Bronchial epithelial cell (primary cell): ENCODE measurements at places on chromosomes 4 and X. TPM values are rescaled to one million over a fixed set of nuclear protein-coding genes. Genes with fewer than 3 reads are reported as not detected.
A peak's percentile ranks its signal among the peaks of the same experiment; 100 is the strongest.

DNA sequence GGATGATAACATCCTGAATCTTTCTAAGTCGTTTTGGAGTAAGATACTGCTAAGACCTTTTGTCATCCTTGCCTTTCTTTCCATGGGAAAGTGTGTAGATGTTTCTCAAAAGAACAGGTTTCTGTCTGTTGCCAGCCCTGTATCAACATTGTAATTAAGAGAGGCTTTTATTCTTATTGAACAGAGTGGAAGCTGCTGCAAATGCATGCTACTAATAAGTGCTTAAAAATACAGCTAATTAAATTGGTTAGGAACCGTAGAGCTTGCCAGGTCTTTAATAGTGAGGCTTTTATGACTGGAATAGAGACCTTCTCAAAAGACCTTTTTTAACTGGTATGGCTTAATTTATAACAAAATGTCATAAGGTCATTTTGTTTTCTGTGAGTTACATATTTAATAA lies 34.4 kb downstream of the INTU start:
- no peak for DNase-seq

- DNase-seq, result no peak
Measured at GRCh38 chrX:55033429-55033828, 2.7 kb upstream of the ALAS2 start.

DNA sequence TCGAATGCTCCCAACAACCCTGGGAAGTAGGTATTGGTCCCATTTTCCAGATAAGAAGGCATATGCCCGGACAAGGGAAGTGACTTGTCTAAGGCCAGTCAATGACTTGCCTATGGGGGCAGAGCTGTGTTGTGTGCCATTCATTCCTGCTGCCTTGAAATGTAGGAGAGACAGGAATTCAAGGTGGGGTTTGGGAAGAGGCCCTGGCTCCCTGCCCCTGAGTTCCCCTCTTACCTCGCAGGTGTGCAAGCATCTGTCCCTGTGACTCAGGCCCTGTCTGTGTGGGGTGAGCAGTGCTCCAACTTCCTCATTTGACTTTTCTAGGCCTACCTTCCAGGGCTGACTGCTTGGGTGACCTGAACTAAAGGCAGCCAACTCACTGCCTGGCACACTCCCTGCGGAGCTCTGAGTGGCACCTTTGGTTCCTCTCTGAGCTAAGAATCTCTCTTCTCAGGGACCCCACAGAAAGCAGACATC lies 5.1 kb downstream of the EFNB1 start:
- DNase-seq, result peak; percentile 85

DNA sequence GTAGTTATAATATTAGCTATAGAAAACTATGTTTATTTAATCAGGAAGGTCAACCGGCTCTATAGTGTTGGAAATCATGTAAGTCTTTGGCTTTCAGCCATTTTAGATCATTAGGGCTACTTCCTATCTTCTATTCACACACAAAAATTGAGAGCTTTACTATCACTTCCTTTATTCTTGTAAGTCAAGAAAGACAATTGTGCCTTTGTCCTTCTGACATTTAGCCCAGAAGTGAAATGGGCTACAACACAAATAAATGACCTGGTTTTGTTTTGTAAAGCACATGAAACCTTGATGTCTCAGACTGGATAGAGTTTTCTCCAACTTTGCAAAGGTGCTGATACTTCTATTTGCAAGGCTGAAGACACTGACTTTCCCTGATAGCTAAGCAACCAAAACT lies 122.4 kb upstream of the ACSL4 start:
- DNase-seq, result no peak

DNA sequence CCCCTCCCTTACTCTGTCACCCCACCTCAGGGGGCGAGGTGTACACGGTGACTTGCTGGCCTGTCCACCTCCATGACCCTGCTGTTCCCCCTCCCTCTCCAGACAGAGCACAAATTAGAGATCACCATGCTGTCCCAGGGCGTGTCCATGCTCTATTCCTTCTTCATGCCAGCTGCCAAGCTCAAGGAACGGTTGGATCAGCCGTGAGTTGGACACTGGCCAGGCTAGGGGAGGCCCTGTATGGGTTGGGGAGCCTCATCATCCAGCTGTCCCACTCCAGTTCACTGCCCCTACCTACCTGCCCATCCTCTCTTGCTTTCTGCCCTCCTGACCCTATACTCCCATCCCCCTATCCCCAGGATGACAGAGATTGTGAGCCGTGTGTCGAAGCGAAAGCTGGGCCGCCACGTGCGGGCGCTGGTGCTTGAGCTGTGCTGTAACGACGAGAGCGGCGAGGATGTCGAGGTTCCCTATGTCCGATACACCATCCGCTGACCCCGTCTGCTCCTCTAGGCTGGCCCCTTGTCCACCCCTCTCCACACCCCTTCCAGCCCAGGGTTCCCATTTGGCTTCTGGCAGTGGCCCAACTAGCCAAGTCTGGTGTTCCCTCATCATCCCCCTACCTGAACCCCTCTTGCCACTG lies 3.9 kb upstream of the CDK16 start:
- no peak for DNase-seq

DNA sequence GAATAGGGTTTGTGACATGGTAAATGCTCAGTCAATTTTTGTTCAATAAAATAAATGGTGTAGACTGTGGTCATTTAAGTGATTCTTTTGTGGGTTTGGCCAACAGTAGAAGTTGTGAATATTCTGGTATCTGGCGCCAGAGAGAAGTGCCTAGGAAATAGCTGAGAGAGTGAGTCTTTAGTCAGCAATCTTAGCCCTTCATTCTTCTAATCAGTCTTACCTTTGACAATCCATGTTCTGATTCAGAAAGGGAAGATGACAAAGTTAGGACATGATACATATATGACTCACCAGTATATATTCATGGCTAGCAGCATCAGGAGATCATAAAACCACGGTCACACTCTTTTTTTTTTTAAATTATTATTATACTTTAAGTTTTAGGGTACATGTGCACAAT lies 141.8 kb upstream of the PCDH18 start:
- peak; percentile 75 for DNase-seq

GRCh38 chr4:30717208-30718020 lies 2.8 kb upstream of the PCDH7 start:
- DNase-seq, result peak; percentile 60

GRCh38 chr4:143372093-143372915 lies 35.6 kb downstream of the GAB1 start:
- DNase-seq, result no peak

- DNase-seq, result no peak
Measured at GRCh38 chr4:149676076-149676475, 139.6 kb downstream of the IQCM start.

DNA sequence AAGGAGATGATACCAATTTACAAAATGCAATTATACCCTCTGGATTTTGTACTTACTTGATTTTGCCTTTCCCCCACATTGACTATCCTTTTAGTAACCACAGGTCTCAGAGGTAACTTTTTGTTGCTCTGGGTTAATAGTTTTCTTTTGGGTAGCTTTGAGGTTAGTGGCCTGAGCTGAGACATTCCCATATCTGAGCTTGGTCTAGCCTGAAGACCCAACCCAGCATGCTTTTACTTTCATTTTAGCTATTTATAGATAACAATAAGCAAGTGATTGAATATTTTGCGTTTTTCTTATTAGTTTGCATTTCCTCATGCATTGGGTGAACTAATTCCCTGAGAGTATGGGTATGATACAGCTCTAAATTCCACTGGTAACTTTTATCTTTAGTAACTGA lies 11.8 kb downstream of the HTN1 start:
- no peak for DNase-seq

DNA sequence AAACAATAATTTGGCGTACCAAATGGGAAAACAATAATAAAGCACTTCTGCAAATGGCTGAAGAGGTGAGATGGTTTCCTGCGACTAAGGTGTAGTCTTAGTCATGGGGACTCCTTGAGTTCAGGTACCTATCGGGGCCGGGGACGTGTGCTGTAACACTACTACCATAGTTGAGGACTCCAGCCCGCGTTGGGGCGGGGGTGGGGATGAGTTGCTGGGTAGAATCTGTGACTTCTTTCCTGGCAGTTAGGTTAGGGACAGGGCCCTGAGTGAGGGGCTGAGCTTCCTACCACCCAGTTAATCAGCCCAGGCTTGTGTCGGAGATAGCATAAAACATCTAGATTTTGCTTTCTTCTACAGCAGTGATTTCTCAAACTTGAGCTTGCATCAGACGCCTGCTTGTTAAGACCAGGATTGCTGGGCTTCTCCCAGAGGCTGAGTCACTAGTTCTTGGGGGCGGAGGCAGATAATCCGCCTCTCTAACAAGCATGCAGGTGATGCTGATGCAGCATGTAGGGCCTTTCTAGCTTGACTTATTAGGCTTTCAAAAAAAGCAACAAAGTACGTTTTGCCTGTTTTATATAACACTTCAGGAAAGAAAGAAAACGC lies 30.2 kb downstream of the RBBP7 start:
- DNase-seq, result peak; percentile 75

- DNase-seq, result no peak
Measured at GRCh38 chr4:168864821-168865541, 145.1 kb downstream of the CBR4 start.

GRCh38 chrX:22559506-22559905 lies 286.8 kb downstream of the CBLL2 start:
- DNase-seq, result no peak

DNA sequence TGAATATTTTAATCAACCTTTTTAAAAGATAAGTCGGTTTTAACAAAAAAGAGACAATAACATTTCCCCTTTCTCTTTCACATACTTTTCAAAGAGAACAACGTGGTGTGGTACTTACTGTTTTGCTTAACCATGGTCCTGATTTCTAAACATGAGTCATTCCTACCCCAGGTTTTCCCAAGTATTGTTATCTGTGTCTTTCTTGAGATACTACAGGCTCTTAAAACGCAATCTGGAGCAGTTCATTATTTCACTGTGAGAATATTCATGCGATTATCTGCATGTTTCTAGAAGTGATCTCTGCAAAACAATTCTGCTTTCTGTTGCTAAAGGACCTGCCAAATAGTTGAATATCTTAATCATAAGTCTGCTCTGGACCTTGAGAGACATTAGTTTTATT lies 127.3 kb downstream of the TENM3 start:
- DNase-seq, result no peak

DNA sequence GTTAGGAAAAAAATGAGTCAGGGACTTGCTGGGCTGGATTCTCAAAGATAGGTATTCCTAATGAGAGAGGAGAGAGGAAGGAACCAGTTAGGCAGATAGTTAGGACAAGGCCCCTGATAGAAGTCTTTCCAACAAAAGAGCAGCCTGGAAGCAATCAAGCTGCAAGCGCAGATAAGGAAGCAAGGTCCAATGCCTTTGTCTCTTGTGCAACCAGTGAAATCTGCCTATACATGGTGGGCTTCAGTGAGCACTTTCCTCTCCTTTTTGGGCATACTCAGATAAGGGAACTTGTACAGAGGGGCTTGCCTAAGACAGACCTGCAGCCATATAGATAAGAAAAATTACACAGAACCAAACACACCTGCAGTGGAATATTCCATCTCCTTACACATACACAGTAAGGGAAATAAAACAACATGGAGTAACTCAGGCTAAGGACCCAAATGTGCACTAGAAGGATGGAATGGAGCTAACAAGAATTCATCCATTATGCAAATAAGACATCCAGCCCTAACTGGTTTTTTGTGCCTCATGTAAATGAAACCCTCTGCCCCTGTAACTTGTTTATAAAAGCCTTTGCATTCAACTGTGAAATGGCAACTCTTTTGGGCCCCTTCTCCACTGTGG lies 68.8 kb downstream of the PCDH18 start:
- DNase-seq, result no peak

- DNase-seq, result no peak
Measured at GRCh38 chrX:72306085-72306801, 529 bp upstream of the CITED1 start.

- DNase-seq, result no peak
Measured at GRCh38 chr4:100174985-100175383, 15.3 kb downstream of the DDIT4L start.

DNA sequence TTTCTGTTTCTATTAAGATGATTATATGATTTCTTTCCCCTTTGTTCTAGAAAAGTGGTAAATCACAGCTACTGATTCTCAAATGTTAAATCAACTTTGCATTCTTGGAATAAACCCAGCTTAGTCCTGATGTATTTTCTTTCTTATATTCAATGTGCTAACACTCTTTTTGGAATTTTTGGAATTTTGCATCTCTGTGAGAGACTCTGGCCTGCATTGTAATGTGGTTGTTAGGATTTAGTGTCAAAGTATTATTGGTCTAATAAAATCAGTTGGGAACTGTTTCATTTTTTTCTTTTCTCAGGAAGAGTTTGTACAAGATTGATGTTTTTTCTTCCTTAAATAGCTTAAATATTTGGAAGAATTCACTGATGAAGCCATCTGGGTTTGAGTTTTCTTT lies 109.6 kb downstream of the KIT start:
- DNase-seq, result no peak

DNA sequence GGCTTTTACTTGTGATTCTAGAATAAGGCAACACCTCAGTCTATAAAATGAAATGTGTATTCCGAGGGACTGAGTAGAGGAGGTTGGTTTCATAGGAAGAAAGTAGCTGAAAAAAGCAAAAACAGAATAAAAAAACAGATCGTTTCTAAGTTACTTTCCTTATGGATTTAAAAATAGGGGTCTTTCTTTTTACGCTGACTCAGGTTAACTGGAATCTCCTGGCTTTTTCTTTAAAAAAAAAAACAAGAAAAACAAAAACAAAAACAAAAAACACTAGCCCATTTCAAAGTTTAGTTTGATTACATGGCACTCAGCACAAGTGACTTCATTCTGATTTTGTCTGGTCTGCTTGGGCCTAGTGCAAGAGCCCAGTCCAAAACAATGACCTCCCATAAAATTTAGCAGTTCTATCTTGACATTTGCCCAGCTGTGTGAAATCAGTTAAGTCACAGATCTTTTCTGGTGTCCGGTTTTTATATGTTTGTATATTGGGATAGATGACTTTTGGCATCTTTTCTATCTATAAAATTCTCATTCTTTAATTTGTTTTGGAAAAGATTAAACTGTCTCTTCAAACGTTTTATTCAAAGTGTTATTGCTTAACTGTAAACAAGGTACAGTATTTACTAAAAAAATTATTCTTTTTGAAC lies 222.7 kb upstream of the HTR2C start:
- no peak for DNase-seq

The VCX3A gene
- not detected in 2 replicates for total RNA-seq

The ALB gene
- not detected in 2 replicates for total RNA-seq

The CRMP1 gene
- total RNA-seq, result 0.13 TPM in 1 of 2 replicates, not detected in the other

The UGT8 gene
- total RNA-seq, result under 0.01 TPM in 2 replicates

The PROM1 gene
- total RNA-seq, result 0.13 and 0.26 TPM in 2 replicates

The VGLL1 gene
- total RNA-seq, result 0.26 and 0.77 TPM in 2 replicates

The FAT1 gene
- total RNA-seq, result 237 and 301 TPM in 2 replicates

The HMGB3 gene
- 46.7 and 74.5 TPM in 2 replicates for total RNA-seq
